Gastroesophageal sphincter (tissue), 4 donors: ENCODE measurements at places on chromosomes 16 and 17.

DNA sequence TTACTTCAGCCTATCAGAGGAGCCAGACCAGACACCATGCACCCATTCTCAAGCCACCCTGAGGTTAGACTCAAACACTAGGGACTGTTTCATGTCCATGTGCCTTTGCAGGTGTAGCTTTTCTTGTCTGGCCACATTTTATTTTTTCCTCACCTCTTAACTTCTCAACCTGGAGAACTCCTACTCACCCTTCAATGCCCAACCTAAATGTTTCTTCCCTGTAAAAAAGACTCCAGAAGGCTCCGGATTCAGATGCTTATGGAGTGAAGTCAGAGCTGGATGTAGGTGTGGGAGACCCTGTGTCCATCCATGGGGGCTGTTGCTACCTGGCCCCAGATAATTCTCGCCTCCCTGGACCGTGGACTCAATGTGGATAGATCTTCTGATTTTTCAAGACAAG lies 44.0 kb upstream of the NLRP1 start:
- no peak for ATAC-seq

- no peak for ATAC-seq
Observed at GRCh38 chr17:37280841-37281240, 94.9 kb upstream of the C17orf78 start.

DNA sequence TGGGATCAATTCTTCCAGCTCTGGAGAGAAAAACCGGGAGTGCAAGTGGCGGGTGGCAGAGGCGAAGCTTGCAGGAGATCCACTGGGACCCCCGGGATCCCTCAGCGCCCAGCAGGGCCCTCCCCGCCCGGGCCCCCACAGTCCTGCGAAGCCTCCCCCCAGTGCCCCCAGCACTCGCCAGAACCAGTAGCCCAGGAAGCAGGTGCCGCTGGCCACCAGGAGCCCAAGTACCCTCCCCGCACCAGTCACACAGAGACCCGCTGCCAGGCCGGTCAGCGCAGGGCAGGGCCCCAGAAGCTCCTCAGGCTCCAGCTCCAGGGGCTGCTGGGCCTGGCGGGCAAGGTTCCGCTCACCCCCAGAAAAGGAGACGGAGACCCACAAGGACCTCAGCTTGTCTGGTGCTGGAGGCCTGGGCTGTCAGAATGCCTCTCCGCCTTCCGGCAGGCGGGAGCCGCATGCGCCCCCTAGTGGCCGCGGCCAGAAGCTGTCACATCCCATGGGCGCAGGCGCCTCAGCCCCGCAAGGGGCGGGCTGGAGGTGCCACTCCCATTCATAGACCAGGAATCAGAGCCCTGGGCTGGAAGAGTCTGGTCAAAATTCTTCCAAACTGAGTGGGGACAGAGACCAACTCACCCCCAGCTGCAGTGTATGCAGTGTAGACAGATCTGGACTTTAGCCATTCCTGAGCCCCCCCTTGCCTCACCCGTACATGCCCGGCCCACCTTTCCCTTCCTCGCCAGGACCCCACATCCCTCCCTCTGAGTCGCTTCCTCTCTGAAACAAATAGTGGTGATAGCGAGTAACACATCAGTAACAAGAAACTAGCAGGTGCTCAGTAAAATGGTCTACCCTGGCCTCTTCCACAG lies 1002.3 kb downstream of the KCNJ18 start:
- ATAC-seq, result no peak

DNA sequence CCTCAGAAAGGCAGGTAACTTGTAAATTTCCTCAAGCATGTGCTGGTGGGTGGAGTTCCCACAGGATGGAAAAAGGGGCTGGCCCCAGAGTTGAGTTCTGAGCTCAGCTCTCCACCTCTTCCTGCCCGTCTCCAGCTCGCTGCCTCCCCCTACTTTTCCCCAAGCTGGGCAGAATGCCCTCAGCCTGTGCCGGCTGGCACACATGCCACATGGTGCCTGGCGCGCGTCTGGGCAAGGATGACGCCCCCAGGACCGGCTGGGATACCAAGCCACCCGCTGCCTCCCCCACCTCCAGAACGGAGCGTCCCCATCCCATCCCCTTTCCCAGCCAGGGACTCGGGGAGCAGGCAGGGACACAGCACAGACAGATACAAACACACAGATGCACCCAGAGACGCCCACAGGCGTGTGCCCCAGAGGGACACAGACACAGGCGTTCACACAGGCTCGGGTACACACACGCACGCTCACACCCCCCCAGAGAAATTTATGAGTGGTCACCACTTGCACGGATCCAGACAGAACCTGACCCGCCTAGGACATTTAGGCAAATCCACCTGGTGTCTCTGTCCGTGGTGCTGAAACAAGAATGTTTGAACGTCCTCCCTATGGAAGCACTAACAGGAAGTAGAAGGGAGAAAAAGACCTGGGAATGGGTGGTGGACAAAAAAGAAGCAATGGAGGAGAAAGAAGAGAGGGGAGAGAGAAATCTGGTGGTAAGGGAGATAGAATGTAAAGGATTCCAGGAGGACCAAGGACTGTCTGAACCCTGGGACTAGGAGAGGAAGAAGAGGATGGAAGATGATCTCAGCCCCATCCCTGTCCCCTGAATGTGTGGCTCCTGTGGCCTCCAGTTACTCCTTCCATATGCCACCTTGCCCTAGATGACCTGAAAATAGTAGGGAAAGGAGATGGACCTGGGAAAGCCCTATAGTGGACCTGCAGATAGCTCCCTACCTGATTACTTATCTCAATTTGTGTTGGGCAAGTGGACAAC lies 15.5 kb downstream of the NEUROD2 start:
- ATAC-seq, result no peak

DNA sequence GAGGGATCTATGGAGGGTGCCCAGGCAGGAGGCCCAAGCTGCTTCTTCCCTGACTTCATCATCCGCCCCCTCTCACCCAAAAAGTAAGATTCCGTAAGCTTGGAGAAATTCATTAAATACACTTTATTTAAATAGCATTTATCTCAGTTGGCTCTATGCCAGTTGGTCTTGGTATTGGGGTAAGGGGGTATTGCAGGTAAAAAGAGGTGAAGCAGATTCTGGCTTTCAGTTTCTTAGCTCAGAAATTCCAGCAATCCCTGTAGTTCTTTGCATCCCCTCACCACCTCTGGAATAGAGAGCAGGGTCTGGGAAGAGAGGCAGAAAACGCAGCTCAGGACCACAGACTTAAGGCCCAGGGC lies 750 bp upstream of the ALDOC start:
- no peak for ATAC-seq
